ENCODE measurements at places on chromosomes 4 and X.
A peak's percentile ranks its signal among the peaks of the same experiment; 100 is the strongest.

DNA sequence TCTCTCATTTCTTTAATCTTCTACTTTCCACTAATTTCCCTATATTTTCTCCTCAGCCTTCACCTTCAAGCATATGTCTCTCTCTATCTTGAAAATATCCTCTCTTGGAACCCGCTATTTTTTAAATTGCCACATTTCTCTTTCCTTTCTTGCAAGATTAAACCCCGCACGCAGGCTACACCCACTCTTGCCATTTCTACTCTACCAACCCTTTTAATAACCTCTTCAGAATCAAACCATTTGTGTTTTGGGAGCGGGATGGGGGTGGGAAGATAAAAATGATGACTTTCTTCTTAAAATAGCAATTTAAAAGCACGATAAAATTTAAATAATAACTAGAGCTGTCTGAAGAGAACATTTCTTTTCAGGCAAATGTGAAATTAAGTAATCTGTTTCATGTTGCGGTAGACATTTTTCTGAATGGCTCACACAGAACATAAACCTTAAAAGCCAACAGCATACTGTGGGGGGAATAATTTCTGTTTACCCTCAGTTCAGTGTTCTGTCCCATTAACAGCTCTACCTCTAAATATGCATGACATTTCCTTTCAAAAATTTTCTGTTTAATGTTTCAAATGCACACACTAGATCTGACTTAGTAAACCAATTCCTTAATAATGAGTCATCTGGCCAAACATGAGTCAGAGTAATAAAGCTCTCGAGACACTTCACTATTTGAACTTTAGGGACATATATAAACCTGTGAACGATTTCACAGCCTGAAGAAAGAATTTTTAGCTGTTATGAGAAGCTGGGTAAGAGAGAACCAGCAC is 20.5 kb downstream of the ARSJ start:
- no peak for DNase-seq
- H3K4me3 ChIP-seq, result no peak overlapping the region
- no peaks in the 10 kb centered on the region for H3K36me3 ChIP-seq
- H3K4me1 ChIP-seq, result peaks cover 60% of the 10 kb centered on the region
- H3K27ac ChIP-seq, result peak overlapping the region; percentile 68

GRCh38 chrX:9055354-9055753 is 21.4 kb upstream of the FAM9B start:
- DNase-seq, result no peak
- no peaks in the 10 kb centered on the region for H3K4me1 ChIP-seq
- H3K4me3 ChIP-seq, result no peak overlapping the region
- H3K27me3 ChIP-seq, result no peaks in the 10 kb centered on the region
- H3K36me3 ChIP-seq, result no peaks in the 10 kb centered on the region
- H3K27ac ChIP-seq, result no peak overlapping the region

DNA sequence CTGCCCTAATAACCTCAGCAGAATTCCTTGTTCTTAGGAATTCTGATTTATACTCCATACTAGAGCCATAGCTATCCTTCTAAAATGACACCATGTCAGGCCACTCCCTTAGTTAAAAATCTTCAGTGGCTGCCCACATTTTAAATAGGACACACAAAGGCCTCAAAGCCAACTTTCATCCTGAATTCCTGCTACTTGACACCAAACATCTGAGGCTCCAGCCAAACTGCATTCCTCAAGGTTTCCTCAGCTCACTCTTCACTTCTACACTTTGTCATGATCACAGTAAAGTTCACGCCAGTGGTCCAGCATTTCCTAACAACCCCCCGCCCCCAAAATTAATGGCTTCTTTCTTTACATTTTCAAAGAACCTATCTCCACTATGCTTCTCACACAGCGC is 124.3 kb downstream of the ADGRA3 start:
- no peaks in the 10 kb centered on the region for H3K4me1 ChIP-seq
- DNase-seq, result no peak
- H3K4me3 ChIP-seq, result no peak overlapping the region
- H3K27me3 ChIP-seq, result no peaks in the 10 kb centered on the region
- H3K36me3 ChIP-seq, result peaks cover 14% of the 10 kb centered on the region

- H3K4me3 ChIP-seq, result no peak overlapping the region
- no peaks in the 10 kb centered on the region for H3K27me3 ChIP-seq
- H3K27ac ChIP-seq, result no peak overlapping the region
- H3K36me3 ChIP-seq, result no peaks in the 10 kb centered on the region
- H3K4me1 ChIP-seq, result peaks cover 22% of the 10 kb centered on the region
- no peak for DNase-seq
Observed at GRCh38 chr4:146158036-146158745, 17.3 kb upstream of the LSM6 start.

- DNase-seq, result no peak
- H3K27ac ChIP-seq, result no peak overlapping the region
- H3K4me3 ChIP-seq, result no peak overlapping the region
- H3K4me1 ChIP-seq, result peaks cover 20% of the 10 kb centered on the region
- H3K27me3 ChIP-seq, result no peaks in the 10 kb centered on the region
- H3K36me3 ChIP-seq, result peaks cover 2% of the 10 kb centered on the region
Observed at GRCh38 chr4:36056136-36056535, 188.2 kb downstream of the ARAP2 start.

DNA sequence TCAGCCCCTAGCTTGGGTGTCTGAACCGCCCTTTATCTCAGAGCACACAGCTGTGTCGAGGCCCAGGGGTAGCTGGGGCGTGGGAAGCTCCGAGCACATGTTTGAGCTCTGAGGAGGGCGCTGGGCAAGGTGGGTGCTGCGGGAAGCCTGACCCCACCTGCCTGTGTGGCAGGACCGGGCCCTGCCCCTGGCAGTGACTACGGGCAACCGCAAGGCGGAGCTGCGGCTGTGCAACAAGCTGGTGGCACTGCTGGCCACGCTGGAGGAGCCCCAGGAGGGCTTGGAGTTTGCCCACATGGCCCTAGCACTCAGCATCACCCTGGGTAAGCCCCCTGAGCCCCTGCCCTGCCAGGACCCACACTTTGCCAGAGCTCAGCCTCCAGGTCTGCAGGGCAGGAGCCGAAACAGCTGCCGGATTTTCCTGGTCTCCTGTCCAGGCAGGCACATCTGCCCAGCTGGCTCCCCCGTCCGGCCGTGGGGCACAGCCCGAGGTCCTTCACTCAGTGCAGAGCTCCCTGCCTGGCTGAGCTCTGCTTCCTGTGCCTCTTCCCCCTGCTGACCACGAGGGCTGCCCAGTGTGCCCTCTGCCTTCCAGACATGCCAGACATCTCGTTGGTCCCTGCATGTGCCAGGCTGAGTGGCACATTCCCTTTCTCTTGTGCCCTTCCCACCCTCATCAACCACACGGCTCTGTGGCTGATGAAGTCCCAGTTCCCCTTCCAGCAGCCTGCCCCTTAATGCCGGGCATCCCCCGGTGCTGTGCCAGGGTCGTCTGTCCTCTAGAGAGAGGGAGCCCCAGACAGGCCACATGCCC is 33.2 kb upstream of the HTRA3 start:
- H3K4me1 ChIP-seq, result no peaks in the 10 kb centered on the region
- H3K27ac ChIP-seq, result no peak overlapping the region

GRCh38 chrX:15749642-15750610 is 11.9 kb downstream of the CA5B start:
- peak overlapping the region; percentile 73 for H3K27ac ChIP-seq
- no peak overlapping the region for H3K4me3 ChIP-seq
- DNase-seq, result no peak
- H3K4me1 ChIP-seq, result peaks cover 61% of the 10 kb centered on the region
- peaks cover 9% of the 10 kb centered on the region for H3K36me3 ChIP-seq
- H3K27me3 ChIP-seq, result no peaks in the 10 kb centered on the region
